ENCODE measurements at places on chromosomes 1 and 21.
A peak's percentile ranks its signal among the peaks of the same experiment; 100 is the strongest.

DNA sequence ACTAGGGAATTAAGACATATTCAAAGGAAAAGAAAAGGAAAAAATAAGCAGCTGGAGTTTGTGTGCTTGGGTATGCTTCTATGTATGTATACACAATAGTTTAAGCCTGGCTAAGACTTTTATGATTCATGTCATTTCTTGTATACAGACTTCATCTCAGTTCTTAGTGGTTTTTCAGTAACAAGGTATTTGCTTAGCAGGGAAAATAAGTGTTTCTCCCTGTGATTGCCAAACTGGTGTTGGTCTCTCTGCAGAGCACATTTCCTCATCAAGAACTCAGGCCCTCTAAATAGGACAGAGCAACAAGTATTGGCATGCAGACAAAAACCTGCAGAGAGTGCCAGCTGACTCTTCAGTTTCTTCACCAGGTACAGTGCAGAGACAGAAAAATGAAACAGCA is 484.4 kb upstream of the ZRANB2 start:
- no peak for DNase-seq

DNA sequence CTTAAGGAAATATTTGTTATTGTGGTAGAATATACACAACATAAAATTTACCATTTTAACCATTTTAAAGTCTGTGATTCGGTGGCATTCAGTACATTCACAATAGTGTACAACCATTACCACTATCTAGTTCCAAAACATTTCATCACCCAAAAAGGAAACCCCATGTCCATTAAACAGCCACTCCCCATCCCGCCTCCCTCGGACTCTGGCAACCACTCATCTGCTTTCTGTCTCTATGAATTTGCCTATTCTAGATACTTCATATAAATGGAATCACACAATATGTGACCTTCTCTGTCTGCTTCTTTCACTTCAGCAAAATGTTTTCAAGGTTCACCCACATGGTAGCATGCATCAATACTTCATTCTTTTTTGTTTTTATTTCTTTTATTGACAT is 51.3 kb downstream of the PTP4A2 start:
- DNase-seq = no peak

GRCh38 chr1:43783671-43784205 is 76.4 kb downstream of the ST3GAL3 start:
- peak; percentile 39 for DNase-seq

GRCh38 chr1:86541859-86542258 is 5.0 kb upstream of the CLCA4 start:
- DNase-seq = peak; percentile 8

DNA sequence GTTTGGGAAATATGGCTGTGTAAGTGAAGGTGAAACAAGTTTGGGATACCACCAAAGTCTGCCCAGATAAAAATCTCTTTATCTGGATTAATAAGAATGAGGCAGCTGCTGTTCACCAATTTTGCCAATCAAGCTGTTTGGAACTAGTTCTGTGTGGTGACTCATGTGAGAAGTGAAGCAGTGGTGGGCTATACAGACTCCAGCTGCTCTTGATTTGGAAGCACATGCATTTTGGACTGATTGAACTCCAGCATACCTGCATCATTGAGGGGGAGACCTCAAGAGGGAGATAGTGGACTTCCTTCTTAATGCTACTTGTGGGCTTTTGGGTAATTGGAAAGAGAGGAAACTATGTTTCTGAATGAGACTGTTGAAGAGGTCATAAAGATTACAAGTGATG is 99.2 kb upstream of the B3GALT2 start:
- DNase-seq = peak; percentile 7

DNA sequence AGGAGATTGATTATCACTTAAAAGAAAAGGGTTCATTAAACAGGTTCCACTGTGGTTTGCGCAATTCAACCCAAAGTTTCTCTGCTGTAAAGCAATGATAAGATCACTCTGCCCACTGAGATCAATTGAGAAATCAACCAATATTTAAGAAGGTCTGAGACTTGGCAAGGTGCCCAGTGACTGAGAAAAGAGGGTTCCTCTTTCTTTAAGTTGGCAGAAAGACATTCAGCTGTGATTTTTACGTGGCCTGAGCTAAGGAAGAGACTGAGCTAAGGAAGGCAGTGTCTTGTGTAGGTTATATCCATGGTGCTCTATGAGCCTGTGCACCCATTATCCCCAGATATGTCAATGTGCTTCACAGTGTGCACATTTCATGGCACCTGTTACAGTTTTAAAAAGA is 344.1 kb downstream of the DISC1 start:
- DNase-seq = no peak

DNA sequence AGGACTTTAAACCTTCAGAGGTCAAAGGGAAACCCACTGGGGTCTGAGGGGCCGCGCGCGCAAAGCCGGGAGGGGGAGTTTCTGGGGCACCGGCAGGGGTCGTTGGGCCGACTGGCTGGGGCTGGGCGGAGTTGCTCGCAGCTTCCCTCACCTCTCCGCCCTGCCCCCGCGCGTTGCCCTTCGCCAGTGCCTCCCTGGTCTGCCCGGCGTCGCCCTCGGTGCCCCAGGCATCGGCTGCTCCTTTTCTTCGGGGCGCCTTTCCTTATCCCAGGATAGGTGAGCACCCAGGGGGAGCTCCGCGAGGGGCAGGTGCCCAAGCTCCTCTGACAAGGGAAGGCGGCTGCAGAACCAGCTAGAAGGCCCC is 390 bp upstream of the NGF start:
- DNase-seq = no peak

GRCh38 chr21:46220275-46220810 is 8.2 kb downstream of the LSS start:
- no peak for DNase-seq

GRCh38 chr21:45639206-45640000 is 4.1 kb upstream of the PCBP3 start:
- DNase-seq = peak; percentile 53

DNA sequence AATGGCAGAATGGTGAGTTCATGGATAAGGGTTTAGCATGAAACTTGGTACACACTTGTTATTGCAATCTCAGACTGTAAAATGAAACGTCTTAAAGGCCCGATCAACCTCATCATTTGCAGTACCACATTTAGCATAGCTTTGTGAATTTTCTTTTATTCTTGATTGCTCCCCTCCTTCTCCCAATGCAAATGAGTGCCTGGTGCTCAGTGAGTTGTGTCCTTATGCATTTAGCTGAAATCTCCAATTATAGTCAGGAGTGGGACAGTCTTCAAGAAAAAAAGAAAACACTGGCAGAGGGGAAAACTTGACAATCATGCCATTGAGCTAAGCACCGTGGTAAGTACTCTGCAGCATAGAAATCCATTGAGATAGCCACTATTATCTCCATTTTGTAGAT is 161.0 kb upstream of the HMCN1 start:
- DNase-seq = no peak

GRCh38 chr1:192350356-192350755 is 33.6 kb downstream of the RGS21 start:
- DNase-seq = no peak

DNA sequence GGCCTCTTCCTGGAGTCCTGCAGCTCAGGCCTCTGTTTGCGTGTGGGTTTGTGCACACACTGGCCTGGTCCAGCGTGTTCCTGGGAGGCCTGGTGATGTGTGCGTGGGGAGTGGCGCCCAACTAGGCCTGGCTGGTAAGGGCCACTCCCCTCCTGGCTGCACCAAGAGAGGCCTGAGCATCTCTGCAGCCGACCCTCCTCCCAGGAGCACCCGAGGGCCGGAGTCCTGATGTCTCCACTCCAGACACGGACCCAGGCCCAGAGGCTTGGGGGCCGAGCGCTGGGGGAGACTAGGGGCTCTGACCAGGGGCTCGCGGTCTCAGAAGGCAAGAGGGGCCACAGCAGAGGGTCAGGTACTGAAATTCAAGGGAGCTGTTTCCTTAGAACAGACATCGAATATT is 33.3 kb downstream of the MORN1 start:
- no peak for DNase-seq

- no peak for DNase-seq
These were observed 210.2 kb downstream of the APP start for GRCh38 chr21:25960402-25960801.

GRCh38 chr1:96538111-96538641 is 183.4 kb upstream of the PTBP2 start:
- DNase-seq = peak; percentile 68

GRCh38 chr1:84687714-84688462 is 2.4 kb downstream of the SSX2IP start:
- peak; percentile 20 for DNase-seq

DNA sequence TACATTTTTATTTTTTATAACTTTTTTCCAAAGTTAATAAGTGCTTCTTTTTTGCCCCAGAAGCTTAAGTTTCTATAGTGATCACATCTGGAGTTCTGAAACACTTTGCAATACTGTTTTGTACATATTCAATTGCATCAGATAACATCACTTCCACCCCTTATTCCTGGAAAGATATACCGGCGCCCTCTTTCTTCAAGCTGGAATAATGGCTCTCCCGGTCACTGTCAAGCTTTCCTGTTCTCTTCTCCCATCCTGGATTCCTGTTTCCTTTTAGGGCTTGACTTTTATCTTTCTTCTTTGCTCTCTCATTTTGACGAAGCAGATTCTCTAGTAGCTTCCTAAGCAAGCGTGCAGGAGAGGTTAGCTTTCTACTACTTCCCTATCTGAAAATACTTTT is 1866.8 kb downstream of the MRPL39 start:
- no peak for DNase-seq

DNA sequence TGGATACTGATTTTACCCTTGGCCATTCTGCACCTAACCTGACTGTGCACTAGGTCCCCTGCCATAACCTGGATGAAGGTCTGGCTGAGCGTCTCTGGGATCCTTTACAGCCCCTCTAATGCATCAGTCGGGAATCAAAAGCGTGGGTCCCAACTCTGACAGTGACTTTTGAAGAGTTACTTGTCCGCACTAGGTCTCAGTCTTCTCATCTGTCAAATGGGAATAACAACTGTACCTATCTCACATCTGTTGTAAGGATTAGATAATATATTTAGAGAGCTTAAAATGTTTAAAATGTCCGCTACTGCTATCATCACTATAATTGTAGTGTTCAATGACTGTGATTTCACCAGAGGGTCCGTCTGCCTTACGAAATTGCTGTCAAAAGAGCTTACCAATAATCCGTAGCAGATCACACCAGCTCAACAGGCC is 746 bp downstream of the TADA1 start:
- no peak for DNase-seq

DNA sequence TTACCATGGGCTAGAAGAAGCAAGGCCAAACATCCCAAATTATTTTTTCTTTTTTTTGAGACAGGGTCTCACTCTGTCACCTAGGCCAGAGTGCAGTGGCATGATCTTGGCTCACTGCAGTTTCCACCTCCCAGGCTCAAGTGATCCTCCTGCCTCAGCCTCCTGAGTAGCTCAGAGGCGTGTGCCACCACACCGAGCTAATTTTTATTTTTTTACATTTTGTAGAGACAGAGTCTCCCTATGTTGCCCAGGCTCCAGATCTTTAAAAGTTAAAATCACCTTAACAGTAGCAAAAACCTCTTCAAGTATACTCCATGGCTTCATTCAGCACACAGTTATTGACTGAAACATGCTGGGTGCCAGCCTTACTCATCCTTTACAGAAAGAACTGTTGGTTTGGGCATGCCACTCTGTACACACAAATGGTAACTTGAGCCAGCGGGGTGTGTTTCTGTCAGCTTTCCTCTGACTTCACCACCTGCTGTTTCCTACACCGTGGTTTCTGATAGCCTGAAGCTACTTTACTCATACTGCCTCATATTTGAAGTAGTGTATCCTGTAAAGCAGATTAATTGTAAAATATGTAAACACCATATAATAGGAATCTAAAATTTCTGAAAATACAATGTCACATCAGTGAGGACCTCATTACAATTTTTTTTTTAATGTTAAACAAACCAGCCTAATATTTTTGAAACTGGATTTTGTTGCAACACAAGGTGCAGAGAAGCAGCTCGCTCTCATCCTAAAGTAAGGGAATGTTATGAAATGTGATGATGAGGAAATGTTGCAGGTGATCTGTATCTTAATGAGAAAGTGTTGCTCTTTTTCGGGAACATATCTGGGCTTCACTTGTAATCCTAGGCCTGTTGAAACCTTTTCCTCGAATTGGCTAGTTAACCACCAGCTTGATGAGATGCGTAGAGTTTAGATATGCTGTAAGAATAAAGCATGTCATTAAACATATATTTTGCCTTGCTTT is 113.9 kb downstream of the ATP5PO start:
- DNase-seq = peak; percentile 69

DNA sequence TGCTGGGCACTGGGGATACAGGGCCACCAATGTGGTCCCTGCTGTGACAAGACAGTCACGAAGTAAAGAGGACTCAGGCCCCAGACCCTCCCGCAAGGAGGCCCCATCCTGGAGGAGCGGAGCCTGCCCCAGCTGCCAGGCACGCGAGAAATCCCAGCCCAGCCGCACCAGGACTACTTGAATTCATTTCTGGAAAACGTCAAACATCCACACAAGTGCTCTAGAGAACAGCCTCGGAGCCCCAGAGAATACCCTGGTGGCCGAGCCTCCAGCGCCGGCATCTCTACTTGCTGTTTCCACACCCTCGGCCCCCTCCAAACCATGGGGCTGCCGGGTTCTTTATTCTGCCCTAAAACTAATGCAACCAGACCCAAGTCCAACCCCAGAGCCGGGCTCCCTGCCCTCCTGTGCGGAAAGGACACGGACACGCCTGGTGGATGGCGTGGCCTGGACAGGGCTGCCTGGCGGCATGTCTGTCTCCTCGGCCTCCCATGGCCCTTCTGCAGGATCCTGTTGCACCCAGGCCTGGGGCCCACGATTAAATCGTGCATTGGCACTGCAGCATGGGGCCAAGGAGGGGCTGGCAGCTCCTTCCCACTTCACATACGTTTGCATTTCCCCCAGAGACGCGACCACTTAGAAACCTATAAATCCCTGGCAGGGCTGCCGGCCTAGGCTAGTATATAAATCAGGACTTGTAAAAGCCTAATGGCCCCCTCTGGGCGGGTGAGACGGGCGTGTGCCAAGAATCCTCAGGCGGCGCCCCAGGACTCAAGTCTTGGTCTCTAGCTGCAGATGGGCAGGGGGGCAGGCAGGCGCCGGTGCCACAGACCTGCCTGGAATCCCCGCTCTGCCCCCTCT is 41.2 kb downstream of the DMRTB1 start:
- no peak for DNase-seq

GRCh38 chr1:228148196-228148861 is 1.4 kb upstream of the GJC2 start:
- no peak for DNase-seq

GRCh38 chr1:59730759-59731478 is 83.8 kb upstream of the HOOK1 start:
- peak; percentile 94 for DNase-seq

DNA sequence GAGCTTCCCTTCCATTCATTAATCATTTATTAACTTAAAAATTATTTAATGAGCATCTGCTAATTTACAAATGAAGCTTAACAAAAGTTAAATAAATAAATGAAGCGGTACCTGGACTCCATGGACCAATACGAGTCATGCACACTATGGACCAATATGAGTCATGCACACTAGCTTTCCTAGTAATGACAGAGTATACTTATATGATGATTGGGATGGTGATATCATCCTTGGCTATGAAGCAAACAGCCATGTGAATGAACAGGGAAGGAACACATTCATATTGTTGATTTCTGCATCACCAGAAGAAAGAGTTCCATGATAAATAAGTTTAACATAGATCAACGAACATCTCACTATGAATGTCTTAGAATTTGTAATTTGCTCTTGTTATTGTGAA is 109.9 kb downstream of the SPAG17 start:
- DNase-seq = peak; percentile 51

- DNase-seq = peak; percentile 20
These were observed 1.0 kb downstream of the OLFML2B start for GRCh38 chr1:162022626-162023025.

Data from fibroblast of skin of back (primary cell).